Epithelial cell of proximal tubule (primary cell): ENCODE measurements at places on chromosomes 16 and 17.

GRCh38 chr17:62000186-62000585 is 64.9 kb downstream of the MED13 start:
- DNase-seq, result no peak

DNA sequence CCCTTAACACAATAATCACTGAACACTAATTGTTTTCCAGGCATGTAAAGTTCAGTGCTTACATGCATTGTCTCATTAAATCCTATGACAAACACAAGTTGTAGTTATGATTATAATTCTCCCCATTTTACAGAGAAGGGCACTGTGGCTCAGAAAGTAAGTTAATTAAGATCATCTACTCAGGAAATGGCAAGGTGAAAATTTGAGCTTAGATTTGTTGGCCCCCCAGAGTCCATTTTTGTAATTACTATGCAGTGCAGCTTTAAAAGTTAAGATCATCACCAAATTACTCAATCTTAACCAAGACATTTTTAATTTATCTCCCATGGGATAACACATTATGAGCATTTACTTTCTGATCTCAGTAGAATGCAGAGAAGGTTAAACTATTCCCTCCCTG is 34.2 kb upstream of the CCL1 start:
- DNase-seq, result no peak

GRCh38 chr17:7853691-7854038 is 1.2 kb upstream of the TMEM88 start:
- no peak for DNase-seq

DNA sequence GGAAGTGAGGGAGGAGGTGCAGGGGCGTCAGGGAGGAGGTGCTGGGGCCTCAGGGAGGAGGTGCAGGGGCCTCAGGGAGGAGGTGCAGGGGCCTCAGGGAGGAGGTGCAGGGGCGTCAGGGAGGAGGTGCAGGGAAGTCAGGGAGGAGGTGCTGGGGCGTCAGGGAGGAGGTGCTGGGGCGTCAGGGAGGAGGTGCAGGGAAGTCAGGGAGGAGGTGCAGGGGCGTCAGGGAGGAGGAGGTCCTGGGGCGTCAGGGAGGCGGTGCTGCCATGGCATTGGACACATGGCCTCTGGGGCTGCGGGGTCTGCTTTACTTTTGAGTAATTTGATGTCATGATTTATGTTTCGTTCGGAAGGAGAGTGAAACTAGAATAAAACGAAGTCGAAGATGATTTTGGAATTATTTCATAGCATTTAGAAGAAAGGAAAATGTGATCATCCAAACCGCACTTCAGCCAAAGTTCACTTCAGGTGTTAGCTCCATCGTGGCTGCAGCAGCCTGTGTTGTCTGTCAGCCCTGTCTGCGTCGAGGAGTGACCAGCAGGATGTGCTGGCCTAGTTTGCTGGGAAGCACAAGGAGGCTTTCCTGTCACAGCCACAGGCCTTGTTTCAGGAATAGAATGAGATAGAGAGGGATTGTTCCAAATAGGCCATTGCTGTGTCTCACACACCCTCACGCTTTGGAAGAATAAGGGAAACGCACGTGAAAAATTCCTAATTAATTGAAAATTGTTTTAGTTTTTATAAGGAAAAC is 42.8 kb downstream of the RAB11FIP3 start:
- no peak for DNase-seq

DNA sequence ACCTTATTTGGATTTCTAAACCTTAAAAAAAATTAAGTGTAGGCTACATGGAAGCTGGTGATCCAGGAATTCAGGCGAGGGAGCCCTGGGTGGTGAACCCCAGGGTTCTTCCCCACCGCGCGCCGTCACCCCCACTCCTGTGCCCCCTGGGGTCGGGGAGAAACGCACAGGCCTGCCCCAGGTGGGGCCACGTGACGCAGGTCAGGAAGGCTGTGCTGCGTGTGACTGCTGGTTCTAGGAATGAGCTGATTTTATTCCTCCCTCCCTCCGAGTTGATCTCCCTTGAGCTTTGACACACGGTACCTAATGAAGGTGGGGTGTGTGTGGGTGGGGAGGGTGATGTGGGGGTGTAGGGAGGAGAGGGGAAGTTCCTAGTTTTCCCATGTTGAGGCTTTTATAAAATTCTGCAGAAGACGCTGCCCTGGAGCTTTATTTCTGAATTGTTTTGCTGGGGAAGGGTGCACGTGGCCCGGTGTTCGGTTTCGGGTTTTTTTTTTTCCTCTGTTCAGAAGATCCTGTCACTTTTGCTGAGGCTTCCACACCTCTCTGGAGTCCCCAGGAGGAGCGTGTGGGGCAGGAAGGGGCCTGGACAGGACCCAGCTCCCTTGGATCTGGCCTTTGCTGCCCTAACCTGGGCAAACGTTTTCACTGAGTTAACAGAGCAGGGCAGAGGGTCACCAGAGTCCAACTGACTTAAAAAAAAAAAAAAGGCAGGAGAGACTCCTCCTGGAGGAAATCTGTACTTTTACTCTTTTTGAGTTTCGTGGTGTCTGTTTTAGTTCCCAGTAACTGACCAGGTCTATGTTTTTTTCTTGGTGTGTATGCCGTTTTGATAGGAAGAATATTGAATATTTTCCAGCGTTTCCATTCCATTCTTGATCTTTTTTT is 55.8 kb upstream of the GSE1 start:
- DNase-seq, result no peak

- no peak for DNase-seq
These were observed at the start of gene UNC13D for GRCh38 chr17:75843577-75844529. Gene UNC13D (minus strand): TSS chr17:75844404. CDS start chr17:75844337, 67 bp downstream.

DNA sequence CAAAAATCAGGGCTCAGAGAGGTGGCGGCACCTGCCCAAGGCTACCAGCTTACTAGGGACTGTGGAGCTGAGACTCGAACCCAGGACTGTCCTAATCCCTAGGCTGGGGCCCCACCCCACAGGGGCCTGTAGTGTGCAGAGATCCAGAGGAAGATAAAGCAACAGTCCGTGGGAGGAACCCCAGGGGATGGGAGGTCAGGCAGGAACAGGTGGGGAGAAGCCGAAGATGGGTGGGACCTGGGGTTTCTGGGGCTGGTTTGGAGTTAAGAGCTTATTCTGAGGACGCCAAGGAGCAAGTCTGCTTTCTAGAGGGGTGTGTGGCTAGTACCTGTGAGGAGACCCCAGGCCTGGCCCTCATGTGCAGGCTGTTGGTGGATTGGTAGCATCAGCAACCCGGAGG is 14.9 kb downstream of the C16orf74 start:
- no peak for DNase-seq

DNA sequence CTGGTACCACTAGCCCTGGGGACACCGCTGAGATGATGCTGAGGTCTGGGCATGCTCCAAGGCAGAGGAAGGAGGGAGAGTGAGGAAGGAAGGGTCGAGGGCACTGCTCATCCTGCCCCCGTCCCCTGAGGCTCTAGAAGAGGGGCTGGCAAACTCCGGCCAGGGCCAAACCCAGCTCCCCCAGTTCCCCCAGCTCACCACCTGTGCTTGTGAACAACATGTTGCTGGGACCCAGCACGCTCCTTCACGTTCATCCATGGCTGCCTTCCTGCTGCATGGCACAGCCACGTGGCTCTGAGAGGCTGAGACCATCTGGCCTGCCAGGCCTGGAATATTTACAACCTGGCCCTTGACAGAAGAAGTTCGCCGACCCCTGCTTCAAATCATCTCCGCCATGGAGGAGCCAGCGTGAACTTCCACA is 81.2 kb downstream of the RBFOX3 start:
- no peak for DNase-seq

GRCh38 chr16:31248344-31248743 is 11.4 kb upstream of the ITGAM start:
- DNase-seq, result no peak

- no peak for DNase-seq
These were observed 29.5 kb downstream of the TNFRSF13B start for GRCh38 chr17:16942141-16943031.
